Right lung (tissue), 10 donors: ENCODE measurements at places on chromosomes 12 and 14. TPM values are rescaled to one million over a fixed set of nuclear protein-coding genes. Genes with fewer than 3 reads are reported as not detected.

DNA sequence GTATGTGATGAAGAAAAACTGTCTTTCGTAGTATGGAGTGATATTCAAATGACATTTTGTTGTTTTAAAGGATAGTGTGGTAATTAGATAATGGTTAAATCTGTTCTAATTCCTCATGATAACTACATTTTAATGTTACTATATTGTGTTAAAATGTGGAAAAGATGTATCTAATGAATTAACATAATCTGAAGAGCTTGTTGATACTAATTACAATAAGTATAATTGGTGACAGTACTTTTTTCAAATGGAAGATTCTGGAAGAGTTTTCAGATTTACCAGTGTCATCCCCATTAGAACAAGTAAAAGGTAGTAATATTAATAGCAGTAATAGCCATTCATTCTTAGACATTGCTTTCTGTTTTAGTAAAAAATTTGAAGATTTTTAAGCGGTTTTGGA is 37.6 kb downstream of the CAND1 start:
- no peak for DNase-seq

DNA sequence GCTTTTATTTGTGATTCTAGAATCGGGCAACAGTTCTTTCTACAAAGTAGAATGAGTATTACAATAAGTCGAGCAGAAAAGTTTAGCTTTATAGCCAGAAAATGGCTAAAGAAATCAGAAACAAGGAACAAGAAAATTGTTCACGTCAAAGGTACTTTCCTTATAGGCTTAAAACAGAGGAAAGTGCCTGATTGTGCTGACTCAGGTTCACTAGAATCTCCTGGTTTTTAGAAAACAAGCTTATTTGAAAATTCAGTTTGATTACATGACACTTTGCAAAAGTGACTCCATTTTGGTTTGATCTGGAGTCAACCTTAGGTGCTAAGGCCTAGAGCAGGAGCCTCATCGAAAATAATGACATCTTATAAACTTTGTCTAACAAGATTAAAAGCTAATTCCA is 564.7 kb upstream of the FLRT2 start:
- no peak for DNase-seq

- no peak for DNase-seq
These were observed 97.3 kb upstream of the FRMD6 start for GRCh38 chr14:51554339-51554920.

DNA sequence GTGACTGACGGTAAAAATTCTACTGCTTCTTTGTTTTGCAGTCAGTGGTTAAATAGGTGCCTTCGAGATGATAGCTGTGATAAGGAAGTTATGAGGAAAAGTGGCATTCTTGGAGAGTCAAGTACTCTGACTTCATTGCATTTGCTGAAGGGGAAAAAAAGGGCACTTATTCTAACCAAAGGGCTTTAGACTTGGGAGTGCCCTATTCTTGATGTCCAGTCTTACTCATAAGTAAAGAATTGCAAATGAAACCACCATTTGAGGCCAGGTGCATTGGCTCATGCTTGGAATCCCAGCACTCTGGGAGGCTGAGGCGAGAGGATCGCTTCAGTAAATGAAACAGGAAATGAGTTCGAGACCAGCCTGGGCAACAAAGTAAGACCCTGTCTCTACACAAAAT is 40.3 kb downstream of the BRAP start:
- DNase-seq = peak; percentile 23

DNA sequence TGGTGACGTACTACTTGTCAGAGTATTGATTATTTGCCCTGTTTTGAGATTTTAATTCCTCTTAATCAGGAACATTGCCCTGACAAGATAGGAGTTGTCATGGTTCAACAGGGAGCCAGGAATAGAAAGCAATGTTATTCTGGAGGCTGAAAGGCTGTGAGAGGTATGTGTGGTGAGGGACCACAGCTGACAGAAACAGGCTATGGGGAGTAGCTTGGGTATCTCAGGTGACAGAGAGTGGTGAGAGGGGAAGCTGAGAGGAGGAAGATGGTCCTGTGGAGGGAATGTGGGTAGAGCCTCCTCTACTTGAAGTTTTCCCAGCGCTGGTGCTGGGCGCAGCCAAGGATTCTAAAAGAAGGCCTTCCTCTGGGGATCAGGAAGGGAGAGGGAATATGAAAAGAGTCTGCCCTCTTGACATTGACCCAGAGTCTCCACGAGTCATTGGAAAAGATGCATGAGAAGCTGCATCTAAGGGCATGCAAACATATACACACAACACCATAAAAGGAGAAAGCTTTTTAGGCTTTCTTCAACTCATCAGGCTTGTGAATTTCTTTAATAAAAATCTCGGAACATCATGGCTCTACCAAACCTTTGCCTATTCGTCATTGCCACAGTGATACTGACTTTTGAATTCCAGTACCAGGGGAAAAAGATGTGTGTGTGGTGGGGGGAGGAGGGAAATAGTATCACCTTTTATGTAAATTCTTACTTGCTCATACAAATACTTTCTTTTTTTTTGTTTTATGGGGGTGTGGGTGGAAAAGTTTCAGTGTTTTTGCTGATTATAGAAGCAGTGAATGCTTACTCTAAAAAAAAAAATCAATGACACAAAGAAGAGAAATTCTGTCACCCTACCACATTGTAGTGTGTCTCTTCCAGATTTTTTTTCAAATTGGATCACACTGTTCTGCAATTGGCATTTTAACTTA is 39.9 kb upstream of the DHRS7 start:
- DNase-seq = no peak

- DNase-seq = no peak
These were observed 20.7 kb downstream of the SLC7A7 start for GRCh38 chr14:22794551-22794951.

- no peak for DNase-seq
These were observed 596.8 kb downstream of the SOX5 start for GRCh38 chr12:23352670-23353069.

- DNase-seq = no peak
These were observed 57.8 kb upstream of the FSCB start for GRCh38 chr14:44564908-44565307.

GRCh38 chr12:59383079-59383822 is 212.6 kb upstream of the SLC16A7 start:
- DNase-seq = peak; percentile 57

GRCh38 chr14:55846826-55847446 is 266.9 kb downstream of the KTN1 start:
- no peak for DNase-seq

ACVRL1 gene
- polyA plus RNA-seq = 95.6 TPM

E2F7 gene
- 11.5 TPM for polyA plus RNA-seq

PTCSC3 gene
- 4.5 TPM for polyA plus RNA-seq

ARHGEF25 gene
- 38.6 TPM for polyA plus RNA-seq

NRXN3 gene
- polyA plus RNA-seq = 1.6 TPM

DHRS2 gene
- polyA plus RNA-seq = 0.28 TPM

PRIMA1 gene
- polyA plus RNA-seq = 1.8 TPM

BCL7A gene
- 14.6 TPM for polyA plus RNA-seq

NINJ2 gene
- polyA plus RNA-seq = 2.9 TPM
